ENCODE measurements at places on chromosomes 12 and 14.

DNA sequence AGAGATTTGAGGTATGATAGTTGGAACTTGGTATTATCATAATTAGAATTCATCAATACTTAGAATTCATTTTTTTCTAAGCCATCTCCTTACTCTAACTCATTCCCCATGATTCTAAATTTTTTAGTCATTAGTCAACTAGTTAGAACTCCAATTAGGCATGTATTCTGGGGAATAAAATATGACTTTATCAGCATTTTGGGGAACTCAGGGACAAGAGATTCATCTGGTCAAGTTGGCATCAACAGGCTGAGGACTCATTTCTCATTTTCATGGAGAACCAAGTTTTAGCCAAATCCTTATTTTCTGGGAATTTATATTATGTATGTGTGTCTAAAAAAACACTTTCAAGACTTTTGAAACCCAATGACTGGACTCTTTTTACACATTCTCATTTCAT, 29.2 kb downstream of the DIP2B start:
- DNase-seq = no peak

- DNase-seq = no peak
Measured at GRCh38 chr14:103480595-103480994, 42.0 kb downstream of the CKB start.

DNA sequence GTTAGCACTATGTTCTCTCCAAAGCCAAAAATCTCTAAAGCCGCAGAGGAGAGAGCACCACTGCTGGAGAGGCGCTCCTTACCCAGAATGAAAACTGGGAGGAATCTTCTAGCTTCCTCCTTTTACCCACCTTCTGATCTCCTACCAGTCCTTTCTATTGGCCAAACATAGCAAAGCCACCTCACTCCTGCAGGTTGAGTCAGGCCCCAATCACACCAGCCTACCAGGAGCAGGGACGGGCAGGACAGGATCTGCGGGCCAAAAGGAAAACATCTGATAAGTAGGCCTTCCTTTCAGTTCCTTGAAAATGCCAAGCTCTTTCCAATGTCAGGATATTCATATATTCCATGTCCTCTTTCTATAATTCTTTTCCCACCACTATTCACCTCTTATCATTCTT, 197.7 kb upstream of the CNOT2 start:
- no peak for DNase-seq

- DNase-seq = no peak
Measured at GRCh38 chr12:69329669-69330428, 18.3 kb upstream of the LYZ start.

GRCh38 chr12:70598467-70599193, 38.6 kb downstream of the PTPRB start:
- DNase-seq = no peak

DNA sequence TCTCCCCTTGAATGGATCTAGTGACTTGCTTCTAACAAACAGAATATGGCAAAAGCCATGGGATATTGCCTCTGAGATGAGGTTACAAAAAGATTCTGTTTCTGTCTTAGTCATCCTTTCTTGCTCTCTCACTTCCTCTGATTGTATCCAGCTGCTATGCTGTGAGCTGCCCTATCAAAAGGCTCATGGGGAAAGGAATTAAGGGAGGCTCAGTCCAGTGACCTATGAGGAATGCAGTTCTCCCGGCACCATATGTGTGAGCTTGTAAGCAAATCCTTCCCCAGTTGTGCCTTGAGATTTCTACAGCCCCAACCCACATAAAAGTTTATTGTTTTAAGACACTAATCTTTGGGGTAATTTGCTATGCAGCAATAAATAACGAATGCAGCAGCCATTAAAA, 183.1 kb downstream of the KLHL28 start:
- DNase-seq = peak; percentile 49

- no peak for DNase-seq
Measured at GRCh38 chr12:120873226-120873625, 30.9 kb downstream of the SPPL3 start.

- DNase-seq = peak; percentile 8
Measured at GRCh38 chr12:8127138-8127537, 3.7 kb downstream of the CLEC4A start.

- peak; percentile 8 for DNase-seq
Measured at GRCh38 chr14:75340921-75341320, 62.3 kb downstream of the FOS start.

- peak; percentile 92 for DNase-seq
Measured at GRCh38 chr12:46219877-46220655, 48.8 kb downstream of the SLC38A1 start.

- peak; percentile 61 for DNase-seq
Measured at GRCh38 chr12:93199831-93200236, 177.9 kb upstream of the NUDT4 start.

- no peak for DNase-seq
Measured at GRCh38 chr14:101602466-101602840, 41.2 kb downstream of the DIO3 start.

DNA sequence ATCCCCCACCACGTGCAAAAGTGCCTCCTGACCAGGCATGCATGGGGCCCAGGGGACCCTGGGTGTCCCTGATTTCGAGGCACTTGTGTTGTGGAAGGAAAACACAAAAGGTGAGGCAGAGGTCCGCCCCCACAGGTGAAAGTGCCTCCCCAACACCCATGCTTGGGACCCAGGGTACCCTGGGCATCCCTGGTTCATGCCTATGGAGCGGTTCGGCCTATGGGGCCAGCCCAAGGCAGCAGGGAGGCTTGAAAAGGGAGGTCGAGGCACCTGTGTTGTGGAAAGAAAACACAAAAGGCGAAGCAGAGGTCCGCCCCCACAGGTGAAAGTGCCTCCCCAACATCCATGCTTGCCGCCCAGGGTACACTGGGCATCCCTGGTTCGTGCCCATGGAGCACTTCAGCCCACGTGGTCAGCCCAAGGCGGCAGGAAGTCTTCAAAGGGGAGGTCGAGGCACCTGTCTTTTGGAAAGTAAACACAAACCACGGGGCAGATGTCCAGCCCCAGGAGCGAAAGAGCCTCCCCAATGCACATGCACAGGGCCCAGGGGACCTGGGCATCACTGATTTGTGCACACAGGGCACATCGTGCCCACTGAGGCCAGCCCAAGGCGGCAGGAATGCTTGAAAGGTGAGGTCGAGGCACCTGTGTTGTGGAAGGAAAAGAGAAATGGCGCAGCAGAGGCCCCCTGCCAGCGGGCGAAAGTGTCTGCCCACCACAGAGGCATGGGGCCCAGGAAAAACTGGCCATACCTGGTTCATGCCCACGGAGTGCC, 375.5 kb downstream of the ALG10 start:
- no peak for DNase-seq

- DNase-seq = no peak
Measured at GRCh38 chr12:119381471-119382235, 47.1 kb downstream of the CCDC60 start.
